ENCODE measurements at places on chromosomes 1 and 21. TPM values are rescaled to one million over a fixed set of nuclear protein-coding genes. Genes with fewer than 3 reads are reported as not detected.

DYNLT5 gene
- total RNA-seq, result not detected

DAP3 gene
- 71.9 TPM for total RNA-seq

LMX1A gene
- total RNA-seq, result not detected

OR2L8 gene
- not detected for total RNA-seq

PRKCZ gene
- 19.8 TPM for total RNA-seq

Measured in SK-MEL-5 (cell line).